Endothelial cell of umbilical vein (primary cell): ENCODE measurements at places on chromosomes 13 and 19. TPM values are rescaled to one million over a fixed set of nuclear protein-coding genes. Genes with fewer than 3 reads are reported as not detected.
A peak's percentile ranks its signal among the peaks of the same experiment; 100 is the strongest.

GRCh38 chr19:51986309-51987291, at the start of gene ZNF350:
TSS of gene ZNF350 (minus strand) at chr19:51986840. CDS start at chr19:51974360, 12,480 bp downstream.
- no peaks in the 10 kb centered on the region for H3K36me3 ChIP-seq
- peak within 1 kb of the TSS; percentile 58 for H3K4me3 ChIP-seq
- no peaks in the 10 kb centered on the region for H3K27me3 ChIP-seq
- peak within 1 kb of the TSS; percentile 48 for H3K27ac ChIP-seq

GRCh38 chr13:94087100-94087499, 392.4 kb downstream of the DCT start:
- H3K27me3 ChIP-seq, result no peaks in the 10 kb centered on the region
- H3K27ac ChIP-seq, result no peak overlapping the region
- H3K36me3 ChIP-seq, result no peaks in the 10 kb centered on the region
- H3K4me1 ChIP-seq, result no peaks in the 10 kb centered on the region
- no peak overlapping the region for H3K4me3 ChIP-seq
- no peak for DNase-seq

DNA sequence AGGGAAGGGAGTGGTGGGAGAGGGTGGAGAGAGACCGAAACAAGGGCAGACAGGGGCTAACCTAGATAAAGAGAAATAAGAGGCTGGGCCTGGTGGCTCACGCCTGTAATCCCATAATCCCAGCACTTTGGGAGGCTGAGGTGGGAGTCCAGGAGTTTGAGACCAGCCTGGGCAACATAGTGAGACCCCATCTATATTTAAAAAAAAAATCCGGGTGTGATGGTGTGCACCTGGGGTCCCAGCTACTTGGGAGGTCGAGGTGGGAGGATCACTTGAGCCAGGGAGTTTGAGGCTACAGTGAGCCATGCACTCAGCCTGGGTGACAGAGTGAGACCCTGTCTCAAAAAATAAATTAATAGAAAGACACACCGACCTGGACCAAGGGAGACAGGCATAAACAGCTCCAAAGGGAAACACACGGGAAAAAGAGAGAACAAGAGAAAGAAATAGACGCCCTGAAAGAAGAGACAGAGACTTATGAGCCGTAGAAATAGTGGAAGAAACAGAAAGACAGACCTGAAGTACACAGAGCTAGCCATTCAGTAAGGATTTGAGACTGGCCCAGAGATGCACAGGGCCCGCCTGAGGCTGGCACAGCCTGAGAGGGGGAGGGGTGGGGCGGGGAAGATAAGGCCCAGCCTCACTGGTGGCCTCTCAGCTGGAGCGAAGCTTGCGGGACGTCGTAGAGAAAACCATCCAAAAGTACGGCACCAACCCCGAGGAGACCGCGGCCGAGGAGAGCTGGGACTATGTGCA, 2.2 kb downstream of the CD37 start:
- peaks cover 9% of the 10 kb centered on the region for H3K36me3 ChIP-seq
- H3K4me1 ChIP-seq, result peaks cover 20% of the 10 kb centered on the region
- H3K4me3 ChIP-seq, result no peak overlapping the region
- H3K27ac ChIP-seq, result no peak overlapping the region
- H3K27me3 ChIP-seq, result no peaks in the 10 kb centered on the region
- no peak for DNase-seq

DNA sequence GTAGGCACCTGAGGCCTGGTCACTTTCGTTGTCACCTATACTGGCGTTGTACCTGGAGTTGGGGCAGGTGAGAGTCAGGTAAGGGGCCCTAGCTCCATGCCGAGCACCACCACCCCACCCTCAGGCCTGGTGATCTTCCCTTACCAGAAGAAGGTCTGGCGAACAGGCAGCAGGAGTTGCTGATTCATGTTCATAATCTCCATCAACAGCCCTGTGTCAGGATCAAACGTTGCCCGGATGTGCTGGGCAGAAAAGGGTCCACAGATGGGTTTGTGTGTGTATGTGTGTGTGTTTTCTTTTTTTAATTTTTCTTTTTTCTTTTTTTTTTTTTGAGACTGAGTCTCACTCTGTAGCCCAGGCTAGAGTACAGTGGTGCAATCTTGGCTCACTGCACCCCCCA, 14.3 kb downstream of the MAN2B1 start:
- H3K4me1 ChIP-seq, result no peaks in the 10 kb centered on the region
- no peaks in the 10 kb centered on the region for H3K36me3 ChIP-seq
- DNase-seq, result no peak
- no peak overlapping the region for H3K4me3 ChIP-seq

DNA sequence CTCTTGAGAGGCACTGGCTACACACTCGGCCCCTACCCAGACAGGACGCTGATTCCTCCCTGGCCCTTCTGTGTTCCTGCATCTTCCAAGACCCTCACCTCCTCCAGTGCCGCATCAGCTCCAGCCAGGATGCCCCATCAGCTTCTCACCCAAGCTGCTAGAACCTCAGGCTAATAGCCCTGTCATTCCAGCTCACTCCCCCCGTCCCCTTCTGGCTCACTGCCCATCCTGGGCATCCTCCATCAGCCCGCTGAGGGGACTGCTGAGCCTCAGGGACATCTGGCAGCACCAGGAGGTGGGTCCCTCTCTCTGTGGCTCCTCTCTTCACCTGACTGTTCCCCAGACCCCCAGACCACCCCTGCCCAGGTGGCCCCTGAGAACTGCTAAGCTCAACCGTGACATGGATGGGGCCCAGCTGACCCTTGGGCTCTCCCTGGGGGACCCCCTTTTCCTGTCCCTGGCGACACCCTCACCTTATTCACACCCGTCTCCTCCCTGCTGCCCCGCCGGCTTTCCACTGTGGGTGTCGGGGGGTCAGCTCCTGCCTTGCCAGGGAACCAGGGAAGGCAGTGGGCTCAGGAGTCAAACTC, 4.8 kb downstream of the FFAR3 start:
- DNase-seq, result no peak
- no peaks in the 10 kb centered on the region for H3K4me1 ChIP-seq

DNA sequence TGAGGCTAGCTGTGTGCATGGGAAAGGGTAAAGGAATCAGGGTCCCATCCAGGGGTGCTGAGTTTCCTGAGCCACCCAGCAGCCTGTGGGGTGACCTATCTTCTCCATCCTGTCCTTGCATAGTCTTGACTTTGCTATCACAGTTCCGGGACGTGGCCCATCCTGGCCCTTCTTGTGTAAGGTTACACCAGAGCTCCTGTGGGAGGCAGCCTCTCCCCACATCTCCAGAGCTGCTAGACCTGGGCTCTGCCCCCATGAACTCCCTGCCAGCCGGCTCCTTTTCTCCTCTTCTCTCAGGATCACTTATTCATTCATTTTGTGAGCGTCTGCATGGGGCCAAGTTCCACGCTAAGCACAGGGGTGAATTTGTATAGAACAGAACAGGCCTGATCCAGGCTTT, 238.9 kb downstream of the TSHZ3 start:
- no peaks in the 10 kb centered on the region for H3K27me3 ChIP-seq
- no peaks in the 10 kb centered on the region for H3K36me3 ChIP-seq
- no peaks in the 10 kb centered on the region for H3K4me1 ChIP-seq
- no peak for DNase-seq
- no peak overlapping the region for H3K27ac ChIP-seq

DNA sequence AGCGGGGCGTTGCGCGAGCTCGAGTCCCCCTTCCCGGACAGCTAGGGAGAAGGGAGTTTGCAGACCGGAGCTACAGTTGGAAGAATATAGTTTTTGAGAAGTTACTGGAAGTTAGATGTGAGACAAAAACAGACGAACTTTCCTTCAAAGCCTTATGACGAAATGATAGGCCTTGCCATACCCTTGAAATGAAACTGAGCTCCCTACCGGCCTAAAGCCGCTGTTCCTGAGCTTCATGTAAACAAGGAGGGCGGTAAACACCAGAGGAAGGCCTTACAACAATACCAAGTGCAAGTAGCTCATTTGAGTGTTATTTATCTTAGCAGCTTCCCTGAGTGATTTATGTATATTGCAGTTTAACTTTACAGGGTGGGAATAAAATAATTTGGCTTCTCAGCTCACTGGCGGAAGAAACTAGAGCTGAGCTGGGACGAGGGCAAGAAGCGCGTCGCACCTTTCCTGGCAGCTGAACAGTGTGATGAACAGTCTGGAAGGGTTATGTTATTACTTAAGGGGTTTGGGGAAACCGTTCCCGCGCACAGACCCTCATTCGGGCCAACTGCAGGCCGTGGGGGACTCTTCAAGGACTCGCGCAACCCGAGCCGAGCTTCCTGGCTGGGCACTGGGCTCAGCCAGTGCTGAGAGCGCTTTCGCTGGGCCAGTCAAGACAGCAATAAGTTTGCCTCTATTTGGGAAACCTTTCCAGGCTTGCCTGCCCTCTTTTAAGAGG, 111.2 kb downstream of the KCNRG start:
- peak; percentile 39 for DNase-seq
- H3K36me3 ChIP-seq, result no peaks in the 10 kb centered on the region
- peaks cover 17% of the 10 kb centered on the region for H3K4me1 ChIP-seq
- H3K27me3 ChIP-seq, result peaks cover 19% of the 10 kb centered on the region
- H3K4me3 ChIP-seq, result peak overlapping the region; percentile 78

GRCh38 chr13:113631341-113632095, 26.5 kb downstream of the ATP4B start:
- no peaks in the 10 kb centered on the region for H3K4me1 ChIP-seq
- DNase-seq, result no peak
- no peak overlapping the region for H3K27ac ChIP-seq

GRCh38 chr19:341386-342127, 3.0 kb downstream of the MIER2 start:
- DNase-seq, result no peak
- peaks cover 37% of the 10 kb centered on the region for H3K4me1 ChIP-seq
- no peaks in the 10 kb centered on the region for H3K27me3 ChIP-seq
- no peak overlapping the region for H3K4me3 ChIP-seq
- no peaks in the 10 kb centered on the region for H3K36me3 ChIP-seq

- peak; percentile 39 for DNase-seq
- no peaks in the 10 kb centered on the region for H3K27me3 ChIP-seq
- H3K27ac ChIP-seq, result no peak overlapping the region
- no peaks in the 10 kb centered on the region for H3K36me3 ChIP-seq
- H3K4me1 ChIP-seq, result no peaks in the 10 kb centered on the region
Measured at GRCh38 chr19:13441810-13442512, 64.3 kb downstream of the CACNA1A start.

GRCh38 chr13:41502673-41503072, 45.3 kb downstream of the RGCC start:
- H3K4me3 ChIP-seq, result no peak overlapping the region
- H3K27me3 ChIP-seq, result peaks cover 11% of the 10 kb centered on the region
- no peaks in the 10 kb centered on the region for H3K4me1 ChIP-seq
- no peak overlapping the region for H3K27ac ChIP-seq
- no peak for DNase-seq

SLC7A9 gene
- not detected in 2 replicates for total RNA-seq

RPL28 gene
- 1,738 and 1,872 TPM in 2 replicates for total RNA-seq

GSX1 gene
- total RNA-seq, result not detected in 2 replicates

ZIC5 gene
- total RNA-seq, result not detected in 2 replicates

CARS2 gene
- total RNA-seq, result 44.1 and 51.2 TPM in 2 replicates

FUT2 gene
- not detected in 2 replicates for total RNA-seq

SIGLEC8 gene
- total RNA-seq, result not detected in 2 replicates

EBPL gene
- total RNA-seq, result 66.2 and 75.5 TPM in 2 replicates

ENOX1 gene
- 0.28 and 0.97 TPM in 2 replicates for total RNA-seq

POLR1D gene
- 104 and 111 TPM in 2 replicates for total RNA-seq
